GM10248 (cell line): ENCODE measurements at places on chromosomes 6 and 20.

DNA sequence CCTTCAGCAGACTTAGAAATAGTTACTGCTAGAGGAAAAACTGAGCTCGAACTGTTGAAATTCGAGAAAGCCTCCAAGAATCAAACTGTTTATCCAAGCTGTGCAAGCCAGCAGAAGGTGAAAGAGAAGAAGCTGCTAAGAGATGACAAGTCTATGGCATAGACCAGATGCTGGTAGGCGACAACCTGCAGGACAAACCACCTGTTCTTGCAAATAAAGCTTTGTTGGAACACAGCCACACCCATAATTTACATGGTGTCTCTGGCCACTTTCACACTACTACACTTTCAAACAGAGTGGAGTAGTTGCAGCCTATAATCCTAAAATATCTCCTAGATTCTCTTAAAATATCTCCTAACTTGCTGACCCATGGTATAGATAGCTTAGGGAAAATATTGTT lies 33.3 kb downstream of the TNFRSF21 start:
- DNase-seq, result no peak

GRCh38 chr6:111871207-111871606 lies 2.0 kb downstream of the FYN start:
- DNase-seq, result peak; percentile 21

GRCh38 chr6:133410638-133411435 lies 169.7 kb downstream of the EYA4 start:
- no peak for DNase-seq

- DNase-seq, result no peak
Observed at GRCh38 chr6:68730291-68731054, 95.4 kb downstream of the ADGRB3 start.

DNA sequence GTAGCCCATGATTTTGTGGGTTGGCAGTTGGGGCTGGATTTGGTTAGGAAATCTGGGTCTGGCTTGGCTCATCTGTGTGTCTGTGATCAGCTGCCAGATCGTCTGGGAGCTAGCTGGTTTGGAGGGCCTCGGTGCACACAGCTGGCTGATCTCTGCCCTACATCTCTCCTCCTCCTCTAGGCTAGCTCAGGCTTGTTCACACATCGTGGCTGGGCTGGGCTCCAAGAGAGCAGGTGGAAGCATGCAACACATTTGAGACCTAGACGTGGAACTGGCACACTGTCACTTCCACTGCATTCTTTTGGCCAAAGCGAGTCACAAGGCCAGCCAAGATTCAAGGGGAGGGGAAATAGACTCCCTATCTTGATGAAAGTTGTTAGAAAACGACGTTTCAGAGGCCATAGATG lies 15.9 kb downstream of the NDUFAF5 start:
- DNase-seq, result no peak
